Activated CD8-positive, alpha-beta memory T cell treated with anti-CD3 and anti-CD28 coated beads for 1 hour (primary cell): ENCODE measurements at places on chromosomes 4 and X.

- DNase-seq: no peak
Measured at GRCh38 chr4:24476282-24476681, 108.1 kb downstream of the DHX15 start.

GRCh38 chrX:33336783-33337182 lies 125.4 kb upstream of the DMD start:
- no peak for DNase-seq

DNA sequence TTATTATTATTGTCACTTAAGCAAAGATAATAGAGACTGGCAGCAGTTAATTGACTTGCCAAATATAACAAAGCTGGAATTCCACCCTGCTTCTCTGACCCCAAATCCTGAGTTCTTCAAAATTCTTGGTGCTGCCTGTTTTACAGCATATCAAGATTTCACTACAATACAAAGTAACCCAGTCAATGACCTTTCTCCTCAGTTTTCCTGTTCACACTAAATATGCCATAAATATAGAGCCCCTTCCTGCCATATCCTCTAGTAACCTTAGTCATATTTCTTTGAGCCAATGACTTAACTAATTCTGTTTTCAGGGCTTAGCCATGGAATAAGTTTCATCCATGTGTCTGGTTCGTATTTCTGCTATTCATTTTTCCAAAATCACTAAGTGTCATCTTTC lies 315.3 kb upstream of the HS3ST1 start:
- no peak for DNase-seq

GRCh38 chr4:185589067-185589836 lies 53.9 kb upstream of the PDLIM3 start:
- DNase-seq: no peak

DNA sequence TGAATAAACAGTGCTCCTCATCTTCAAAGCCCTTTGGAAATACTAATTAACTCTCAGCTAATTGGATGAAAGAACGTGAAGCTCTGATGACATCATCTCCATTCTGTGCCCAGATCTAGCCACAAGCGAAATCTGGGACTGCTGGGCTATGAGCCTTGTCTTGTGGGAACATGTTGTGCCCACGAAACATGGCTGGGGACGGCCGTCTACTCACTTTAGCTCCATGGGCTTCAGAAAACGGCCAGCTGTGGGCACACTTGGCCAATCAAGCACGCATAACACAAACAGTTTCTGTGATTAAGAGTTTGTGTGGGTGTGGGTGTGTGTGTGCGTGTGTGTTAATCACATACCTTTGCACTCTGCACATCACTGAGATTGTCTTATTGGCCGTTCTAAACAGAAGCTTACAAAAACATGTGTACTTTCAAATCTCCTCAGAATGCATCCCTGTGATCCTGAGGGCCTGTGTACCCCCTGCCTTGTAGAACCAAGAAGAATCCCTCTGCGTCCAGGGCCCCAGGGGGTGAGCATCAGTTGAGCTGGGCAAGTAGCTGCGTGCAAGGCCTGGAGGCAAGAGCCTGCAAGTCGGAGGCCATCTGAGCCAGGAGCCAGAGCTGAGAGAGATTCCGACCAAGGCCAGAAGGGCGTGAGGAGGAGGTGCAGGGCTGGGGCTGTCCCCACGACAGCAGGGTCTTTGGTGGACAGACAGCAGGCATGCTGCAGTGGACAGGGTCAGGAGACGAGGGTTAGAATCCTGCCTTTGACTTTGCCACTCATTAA lies 18.7 kb upstream of the ZNF185 start:
- DNase-seq: no peak

- no peak for DNase-seq
Measured at GRCh38 chrX:118593407-118593806, 97.8 kb downstream of the DOCK11 start.

- no peak for DNase-seq
Measured at GRCh38 chr4:186685767-186686183, 37.9 kb downstream of the FAT1 start.

DNA sequence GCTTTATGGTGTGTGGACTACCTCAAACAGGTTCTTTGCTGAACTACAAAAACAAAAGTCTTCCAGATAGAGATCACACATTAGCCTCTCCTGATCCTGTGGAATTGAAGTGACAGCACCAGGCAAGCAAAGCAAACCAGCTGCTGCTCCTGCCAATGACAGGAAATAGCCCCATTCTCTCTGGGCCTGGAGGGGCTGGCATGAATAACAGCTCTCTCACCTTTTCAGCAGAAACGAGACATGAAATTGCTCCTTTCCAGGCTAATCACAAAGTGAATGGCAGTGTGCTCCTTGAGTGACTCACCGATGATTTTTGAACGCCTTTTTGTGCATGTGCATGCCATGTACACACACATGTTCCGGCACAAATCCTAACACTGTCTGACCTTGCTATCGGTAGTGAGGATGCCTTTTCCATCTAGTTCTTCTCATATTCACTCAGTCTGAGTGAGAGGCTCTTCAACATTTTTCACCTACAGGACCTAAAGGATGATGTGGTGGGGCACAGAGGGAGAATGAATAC lies 24.4 kb downstream of the MFAP3L start:
- no peak for DNase-seq

GRCh38 chrX:2397229-2398063 lies 103.3 kb downstream of the DHRSX start:
- DNase-seq: no peak

GRCh38 chr4:83114576-83114975 lies at the start of gene PLAC8:
Gene PLAC8 (minus strand): TSS chr4:83114729. CDS start chr4:83107921, 6,808 bp downstream.
- DNase-seq: no peak

GRCh38 chr4:112140536-112140935 lies 4.7 kb upstream of the FAM241A start:
- DNase-seq: no peak

- DNase-seq: no peak
Measured at GRCh38 chr4:109562457-109563239, 2.6 kb downstream of the MCUB start.

DNA sequence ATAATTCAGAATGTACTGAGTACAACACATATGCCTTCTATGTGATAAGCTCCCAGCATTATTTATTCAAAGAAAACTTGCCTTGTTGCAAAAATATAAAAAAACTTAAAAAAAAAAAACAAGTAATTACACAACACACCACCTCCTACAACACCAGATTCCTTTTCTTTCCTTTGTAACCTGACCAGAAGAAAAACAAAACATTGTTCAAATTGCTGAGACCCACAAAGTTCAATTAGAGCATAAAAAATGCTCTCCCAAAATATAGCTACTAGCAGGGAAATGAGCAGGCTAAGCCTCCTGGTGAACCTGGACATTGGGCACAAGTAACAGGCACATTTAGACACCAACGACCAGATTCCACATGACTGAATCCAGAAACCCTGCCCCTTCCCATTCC lies 38.3 kb downstream of the MECP2 start:
- no peak for DNase-seq

- DNase-seq: no peak
Measured at GRCh38 chr4:30904215-30904555, 184.0 kb downstream of the PCDH7 start.

- DNase-seq: no peak
Measured at GRCh38 chr4:17898553-17899055, 87.8 kb downstream of the NCAPG start.

DNA sequence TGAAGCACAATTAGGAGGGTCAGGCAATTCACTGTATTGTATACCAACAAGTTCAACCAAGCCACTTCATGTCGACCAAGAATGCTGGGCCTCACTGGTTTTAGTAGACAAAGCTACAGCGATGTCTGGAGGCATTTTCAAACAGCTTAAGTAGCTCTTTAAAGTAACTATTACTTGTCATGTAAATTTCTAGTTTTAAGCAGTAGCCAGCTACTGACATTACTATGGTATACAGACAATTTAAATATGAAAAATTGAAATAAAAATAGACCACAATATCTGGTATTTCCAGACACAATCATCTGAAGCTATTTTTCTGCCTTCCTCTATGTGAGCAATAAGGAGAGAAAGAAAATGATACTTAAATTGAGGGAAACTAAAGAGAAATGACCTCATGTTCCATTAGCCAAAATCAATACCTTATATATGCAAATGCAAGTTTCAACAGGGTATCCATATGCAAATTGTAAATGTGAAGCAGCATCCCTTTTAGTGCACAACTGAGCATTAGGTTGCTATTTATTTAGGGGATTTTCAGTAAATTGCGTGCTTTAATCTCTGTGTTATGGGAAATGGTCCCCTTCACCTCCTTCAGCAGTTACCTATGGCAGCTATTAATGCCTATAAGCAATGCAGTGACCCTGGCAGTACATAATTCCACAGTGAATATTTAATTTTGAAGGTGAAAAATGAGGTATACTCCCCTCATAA lies 119.5 kb downstream of the GPC3 start:
- DNase-seq: no peak

GRCh38 chrX:84187533-84188319 lies at the start of gene RPS6KA6:
Gene RPS6KA6 (minus strand): TSS chrX:84188199. CDS start chrX:84187899, 300 bp downstream.
- DNase-seq: no peak

DNA sequence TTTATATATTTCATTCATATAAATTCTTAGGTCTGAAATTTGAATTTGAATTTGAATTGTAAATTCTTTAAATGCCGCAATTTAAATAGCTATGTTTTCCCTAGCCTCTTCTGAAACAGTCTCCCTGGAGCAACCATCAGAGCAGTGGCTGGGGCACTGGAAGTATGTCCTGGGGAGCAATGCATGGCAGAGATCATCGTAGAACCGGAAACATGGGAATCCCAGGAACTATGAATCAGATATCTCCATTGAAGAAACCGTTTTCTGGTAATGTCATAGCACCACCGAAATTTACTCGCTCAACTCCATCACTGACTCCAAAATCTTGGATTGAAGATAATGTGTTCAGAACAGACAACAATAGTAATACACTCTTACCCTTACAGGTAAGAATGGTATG lies 4.9 kb downstream of the CPEB2 start:
- no peak for DNase-seq

GRCh38 chrX:69014200-69014599 lies 151.1 kb downstream of the PJA1 start:
- no peak for DNase-seq

- DNase-seq: no peak
Measured at GRCh38 chrX:11952176-11952720, 186.0 kb upstream of the FRMPD4 start.

DNA sequence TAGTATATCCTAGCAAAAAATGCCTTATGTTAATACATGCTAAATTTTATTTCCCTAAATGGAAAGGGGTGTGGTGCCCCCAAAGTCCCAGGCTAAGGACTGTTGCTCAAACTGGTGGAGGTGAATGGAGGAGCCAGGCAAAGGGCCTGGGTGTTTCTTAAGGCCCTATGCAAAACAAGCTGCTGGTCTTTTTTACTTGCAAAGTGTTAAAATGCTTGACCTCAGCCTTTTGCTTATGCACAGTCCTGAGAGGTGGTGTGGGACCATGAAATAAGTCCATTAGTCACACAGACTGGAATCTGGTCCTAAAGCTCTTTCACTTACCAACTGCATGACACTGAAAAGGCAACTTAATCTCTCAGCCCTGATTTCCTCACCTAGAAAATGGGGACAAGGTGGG lies 223.5 kb upstream of the MBNL3 start:
- DNase-seq: no peak

- no peak for DNase-seq
Measured at GRCh38 chr4:147674073-147674472, 9.9 kb downstream of the PRMT9 start.

- no peak for DNase-seq
Measured at GRCh38 chr4:150310159-150310895, 232.1 kb downstream of the DCLK2 start.

DNA sequence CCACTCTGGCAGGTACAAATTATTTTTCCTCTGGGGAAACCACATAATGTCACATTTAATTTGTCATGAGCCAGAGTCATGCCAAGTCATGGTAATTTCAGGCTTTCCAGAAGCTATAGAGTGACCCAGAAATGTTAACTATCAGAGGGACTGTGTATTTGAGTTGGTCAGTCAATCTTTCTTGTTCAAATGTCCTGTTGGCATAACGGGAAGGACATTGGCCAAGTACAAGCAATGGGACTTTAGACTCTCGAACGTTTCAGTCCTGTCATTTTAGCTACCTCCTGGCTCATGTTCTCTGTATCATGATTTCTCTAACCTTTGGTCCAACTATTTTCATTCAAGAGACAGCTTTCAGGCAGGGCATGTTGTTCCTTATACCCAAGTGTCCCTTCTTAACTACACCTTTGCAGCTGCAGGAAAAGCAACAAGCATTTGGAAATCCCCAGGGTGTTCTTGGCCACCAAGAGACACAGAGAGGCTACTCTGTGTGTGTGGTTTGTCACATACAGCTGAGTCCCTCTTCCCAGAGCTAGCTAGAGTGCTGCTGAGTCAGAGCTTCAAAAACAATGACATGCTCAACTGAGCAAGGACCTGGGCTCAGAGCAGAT lies 142.6 kb downstream of the EGF start:
- DNase-seq: no peak

DNA sequence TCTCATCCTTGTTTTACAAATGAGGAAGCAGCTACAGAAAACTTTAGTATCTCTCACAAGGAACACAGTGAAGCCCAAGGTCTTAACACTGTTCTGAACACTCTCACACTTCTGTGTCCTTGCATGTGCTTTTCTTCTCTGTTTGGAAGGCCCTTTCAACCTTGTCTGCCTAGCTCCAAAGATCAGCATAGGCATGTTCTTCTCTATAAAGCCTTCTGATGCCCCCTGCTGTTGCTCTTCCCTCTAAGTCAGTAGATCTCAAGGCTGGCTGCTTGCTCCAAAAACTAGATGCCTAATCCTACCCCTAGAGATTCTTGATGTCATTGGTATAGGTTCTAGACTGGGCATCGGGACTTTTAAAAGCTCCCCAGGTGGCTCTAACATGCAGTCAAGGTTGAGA lies 5.9 kb downstream of the APOO start:
- DNase-seq: no peak

- DNase-seq: no peak
Measured at GRCh38 chrX:106889468-106889867, 13.7 kb downstream of the RIPPLY1 start.

DNA sequence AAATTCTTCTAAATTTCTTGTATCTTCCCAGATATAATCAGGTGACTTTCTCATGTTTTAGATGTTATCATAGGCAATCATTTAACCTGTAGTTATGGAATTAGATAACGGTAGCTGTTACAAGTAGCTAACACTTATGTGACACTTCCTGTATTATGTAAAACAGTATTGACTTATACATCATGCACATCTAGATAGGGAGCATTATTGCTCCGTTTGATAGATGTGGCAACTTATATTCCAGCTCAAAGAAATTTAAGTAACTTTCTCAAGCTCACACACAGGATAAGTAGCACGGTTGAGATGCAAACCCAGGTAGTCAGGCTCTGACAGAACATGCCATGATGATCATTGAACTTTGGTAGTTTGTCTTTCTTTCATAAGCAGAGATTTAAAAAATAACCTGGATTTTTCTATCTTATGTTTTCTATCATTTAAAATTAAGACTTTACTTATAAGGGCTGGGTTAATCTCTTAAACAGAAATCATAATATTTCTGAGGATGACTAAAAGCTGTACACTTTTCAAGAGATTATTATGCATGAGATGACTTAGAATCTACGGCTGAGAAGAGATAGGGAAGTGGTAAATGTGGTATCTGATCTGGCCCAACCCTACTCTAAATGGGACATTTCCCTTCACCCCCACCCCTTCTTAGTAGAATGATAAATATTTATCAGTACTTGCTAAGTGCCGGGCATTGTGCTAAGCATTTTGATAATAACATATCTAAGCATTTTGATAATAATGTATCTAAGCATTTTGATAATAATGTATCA lies 69.1 kb upstream of the HPGD start:
- no peak for DNase-seq

- no peak for DNase-seq
Measured at GRCh38 chrX:154822029-154822428, 12.4 kb downstream of the SMIM9 start.

- DNase-seq: no peak
Measured at GRCh38 chr4:87005369-87005689, 70.5 kb downstream of the AFF1 start.
